ENCODE measurements at places on chromosomes 12 and 14.
A peak's percentile ranks its signal among the peaks of the same experiment; 100 is the strongest.

GRCh38 chr12:127559349-127560040, 707.5 kb upstream of the TMEM132C start:
- DNase-seq: peak; percentile 8

DNA sequence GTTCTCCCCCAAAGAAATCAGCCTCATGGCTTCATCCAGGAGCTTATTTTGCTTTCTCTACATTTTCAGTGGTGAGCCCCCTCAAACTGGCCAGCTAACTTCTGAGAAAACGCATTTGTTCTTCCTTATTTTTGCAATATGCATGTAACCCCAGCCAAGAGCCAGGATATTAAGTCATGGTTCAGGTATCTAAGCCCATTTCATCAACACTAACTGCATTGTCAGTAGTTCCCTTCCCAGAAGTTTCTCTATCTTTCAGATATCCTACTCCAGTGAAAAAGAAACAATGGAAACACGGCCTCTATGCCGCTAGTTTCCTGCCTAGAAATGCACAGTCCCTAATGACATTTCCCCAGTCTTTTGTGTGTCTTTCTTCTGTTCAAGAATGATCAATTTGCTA, 102.8 kb upstream of the RASSF8 start:
- no peak for DNase-seq

GRCh38 chr12:110382683-110383082, 20.8 kb downstream of the ANAPC7 start:
- no peak for DNase-seq

- peak; percentile 49 for DNase-seq
Observed at GRCh38 chr14:72948481-72949138, 22.3 kb downstream of the DCAF4 start.

GRCh38 chr12:2236506-2237294, 183.9 kb downstream of the CACNA1C start:
- DNase-seq: no peak

- DNase-seq: no peak
Observed at GRCh38 chr14:87975636-87976035, 17.3 kb downstream of the GALC start.

DNA sequence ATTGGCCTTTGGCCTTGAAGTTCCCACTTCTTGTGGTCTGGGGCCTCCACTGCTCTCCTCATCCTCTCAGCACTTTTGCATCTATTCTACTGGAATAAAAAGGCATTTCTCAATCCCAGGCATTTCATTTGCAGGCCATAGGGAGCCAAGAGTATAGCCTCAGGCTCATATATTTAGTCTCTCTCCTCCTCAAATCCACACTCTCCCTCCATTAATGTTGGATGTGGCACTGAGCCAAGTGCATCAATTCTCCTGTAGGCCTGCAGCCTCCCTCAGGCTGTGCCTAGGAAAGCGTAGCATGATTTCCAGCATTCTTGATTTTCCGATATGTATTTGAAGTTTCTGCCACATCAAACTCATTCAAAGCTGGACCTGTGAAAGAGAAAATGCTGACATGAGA, 211.5 kb upstream of the CPNE8 start:
- no peak for DNase-seq

GRCh38 chr12:117087808-117088207, 11.4 kb downstream of the TESC start:
- no peak for DNase-seq

- DNase-seq: no peak
Observed at GRCh38 chr12:24845615-24846014, 103.3 kb downstream of the BCAT1 start.

- DNase-seq: no peak
Observed at GRCh38 chr12:99455350-99456035, 192.1 kb upstream of the GARIN6 start.

GRCh38 chr12:65536876-65537681, 258.6 kb downstream of the MSRB3 start:
- no peak for DNase-seq

- DNase-seq: no peak
Observed at GRCh38 chr12:76356071-76356470, 7.9 kb upstream of the BBS10 start.

DNA sequence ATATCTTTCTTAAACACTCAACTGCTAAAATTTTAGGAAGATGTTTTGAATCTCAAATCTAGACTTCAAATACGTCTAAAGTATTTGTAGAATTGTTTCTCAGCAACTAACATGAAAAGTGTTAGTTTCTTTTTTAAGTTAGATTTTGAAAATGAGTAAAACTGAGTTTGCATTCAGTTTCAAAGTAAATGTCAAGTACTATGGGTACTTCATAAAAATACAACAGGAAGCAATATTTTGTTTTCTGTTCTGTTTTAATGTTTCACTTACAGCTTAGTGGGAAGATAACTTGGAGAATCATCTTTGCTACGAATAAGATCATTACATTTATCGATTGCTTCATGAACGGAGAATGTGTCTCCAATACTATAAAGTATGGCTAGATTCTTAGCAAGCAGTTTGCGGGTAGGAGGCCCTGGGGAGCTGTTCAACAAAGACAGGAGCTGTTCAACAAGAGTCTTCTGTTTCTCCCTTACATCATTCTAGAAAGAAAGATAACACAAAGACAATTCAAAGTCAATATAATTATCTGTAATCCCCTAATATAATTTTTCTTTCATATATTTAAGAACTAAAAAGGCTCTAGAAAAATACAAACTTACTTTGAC, 20.2 kb downstream of the HEATR5A start:
- DNase-seq: no peak

GRCh38 chr14:24298892-24299254, 707 bp downstream of the DHRS1 start:
- no peak for DNase-seq

GRCh38 chr12:56141946-56142784, 10.2 kb upstream of the MYL6B start:
- no peak for DNase-seq

DNA sequence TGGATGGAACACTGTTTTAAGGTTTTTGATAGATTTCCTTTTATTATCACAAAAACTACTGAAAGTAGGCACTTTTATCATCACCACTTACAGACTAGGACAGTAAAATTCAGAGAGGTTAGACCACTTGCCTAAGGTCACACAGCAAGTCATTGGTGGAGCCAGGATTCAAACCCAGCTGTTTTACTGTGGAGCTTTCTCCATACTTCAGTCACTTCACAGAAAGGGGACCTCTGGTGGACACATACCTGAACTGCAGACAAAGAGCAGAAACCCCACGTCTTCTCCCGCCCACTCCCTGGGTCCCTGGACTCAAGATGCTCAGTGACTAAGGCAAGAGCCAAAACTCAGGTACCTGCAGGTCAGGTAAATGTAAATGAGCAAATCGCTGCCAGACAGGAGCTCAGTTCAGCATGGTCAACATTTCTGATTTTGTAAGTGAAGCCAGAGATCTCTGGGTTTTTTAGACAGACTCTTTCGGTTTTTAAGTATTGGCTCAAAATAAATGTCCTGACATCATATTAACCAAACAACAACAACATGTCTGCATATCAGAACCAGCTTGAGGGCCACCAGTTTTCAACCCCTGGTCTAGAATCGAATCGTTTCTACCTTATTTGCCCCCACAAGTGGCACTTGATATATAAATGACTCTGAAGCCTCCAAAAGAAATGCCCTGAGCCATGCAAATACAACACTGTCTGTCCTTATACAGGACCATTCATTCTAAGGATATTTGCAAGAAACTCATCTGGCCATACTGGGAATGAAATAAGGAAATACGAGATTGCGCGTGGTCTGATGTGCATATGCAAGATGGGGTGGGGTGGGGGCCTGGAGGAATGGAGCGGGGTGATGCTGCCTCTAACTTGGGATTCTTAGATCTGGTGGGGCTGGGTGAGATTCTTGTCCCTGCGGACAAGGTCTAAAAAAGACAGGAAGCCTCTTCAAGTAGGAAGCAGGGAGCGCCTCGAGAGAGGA, 110.9 kb downstream of the KSR2 start:
- peak; percentile 56 for DNase-seq

DNA sequence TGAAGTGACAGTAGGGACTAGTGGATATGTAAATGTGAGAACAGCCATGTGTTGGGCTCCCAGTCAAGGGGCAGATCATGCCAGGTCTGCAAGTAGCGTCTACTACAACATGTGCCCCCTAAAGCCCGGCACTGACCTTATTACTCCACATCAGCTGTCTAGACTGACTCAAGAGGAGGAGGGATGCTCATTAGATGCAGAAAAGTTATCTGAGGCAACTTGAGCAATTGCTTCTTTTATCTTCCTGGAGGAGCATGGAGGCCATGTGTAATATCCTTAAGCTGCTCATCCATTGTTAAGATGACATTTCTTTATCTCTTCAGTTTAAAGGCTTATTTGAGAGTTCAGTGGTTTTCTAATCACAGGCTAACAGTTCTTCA, 404.7 kb upstream of the FLRT2 start:
- no peak for DNase-seq

GRCh38 chr14:100810861-100811461, 15.0 kb upstream of the MEG3 start:
- no peak for DNase-seq

DNA sequence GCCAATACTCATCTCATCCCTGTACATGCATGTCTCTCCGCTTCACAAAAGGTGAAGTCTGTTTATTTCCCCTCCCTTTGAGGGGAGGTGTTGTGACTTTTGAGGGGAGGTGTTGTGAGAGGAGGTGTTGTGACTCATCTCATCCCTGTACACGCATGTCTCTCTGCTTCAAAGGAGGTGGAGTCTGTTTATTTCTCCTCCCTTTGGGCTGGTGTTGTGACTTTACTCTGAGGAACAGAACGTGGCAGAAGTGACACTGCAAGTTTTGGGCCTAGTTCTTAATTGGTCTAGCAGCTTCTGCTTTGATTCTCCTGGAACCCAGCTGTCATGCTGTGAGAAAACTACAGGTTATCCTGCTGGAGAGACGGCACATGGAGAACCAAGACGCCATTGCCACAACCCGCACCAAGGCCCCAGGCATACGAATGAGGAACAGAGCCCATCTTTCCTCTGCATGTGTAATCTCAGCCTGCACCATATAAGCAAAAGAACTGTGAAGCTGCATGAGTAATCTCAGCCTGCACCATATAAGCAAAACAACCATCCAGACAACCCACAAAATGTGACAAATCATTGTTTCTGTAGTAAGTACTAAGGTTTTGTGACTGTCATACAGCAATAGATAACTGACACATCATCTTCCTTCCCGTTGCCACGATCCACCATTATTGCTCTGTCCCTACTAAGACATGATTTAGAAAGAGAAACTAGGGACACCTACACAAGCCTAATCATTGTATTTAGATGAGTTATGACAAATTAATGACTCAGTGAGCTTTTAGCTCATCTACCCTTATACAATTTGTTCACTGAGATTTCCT, 30.0 kb downstream of the GALNT4 start:
- no peak for DNase-seq

DNA sequence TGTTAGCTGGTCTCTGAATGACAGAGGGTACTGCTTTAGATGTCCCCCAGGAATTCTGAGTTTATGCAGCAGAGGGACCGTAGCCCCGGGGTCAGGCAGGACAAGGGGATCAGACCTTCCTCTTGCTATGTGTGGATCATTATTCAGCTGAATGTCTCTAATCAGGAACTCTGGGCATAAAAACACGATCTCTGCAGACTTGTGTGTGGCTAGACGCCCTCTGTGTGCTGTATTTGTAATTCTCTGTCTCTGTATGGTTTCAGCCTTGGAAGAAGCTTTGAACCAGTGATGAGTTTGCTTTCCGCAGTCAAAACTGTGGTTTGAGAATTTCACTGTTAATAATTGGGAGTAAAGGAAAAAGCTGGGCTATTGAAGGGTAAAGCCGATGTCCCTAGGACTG, 125.3 kb downstream of the ETV6 start:
- DNase-seq: no peak

- DNase-seq: no peak
Observed at GRCh38 chr14:99506276-99506675, 25.1 kb downstream of the CCNK start.

- DNase-seq: no peak
Observed at GRCh38 chr14:103428723-103429556, 43.7 kb downstream of the MARK3 start.

- DNase-seq: no peak
Observed at GRCh38 chr12:41264281-41264680, 76.2 kb downstream of the PDZRN4 start.

DNA sequence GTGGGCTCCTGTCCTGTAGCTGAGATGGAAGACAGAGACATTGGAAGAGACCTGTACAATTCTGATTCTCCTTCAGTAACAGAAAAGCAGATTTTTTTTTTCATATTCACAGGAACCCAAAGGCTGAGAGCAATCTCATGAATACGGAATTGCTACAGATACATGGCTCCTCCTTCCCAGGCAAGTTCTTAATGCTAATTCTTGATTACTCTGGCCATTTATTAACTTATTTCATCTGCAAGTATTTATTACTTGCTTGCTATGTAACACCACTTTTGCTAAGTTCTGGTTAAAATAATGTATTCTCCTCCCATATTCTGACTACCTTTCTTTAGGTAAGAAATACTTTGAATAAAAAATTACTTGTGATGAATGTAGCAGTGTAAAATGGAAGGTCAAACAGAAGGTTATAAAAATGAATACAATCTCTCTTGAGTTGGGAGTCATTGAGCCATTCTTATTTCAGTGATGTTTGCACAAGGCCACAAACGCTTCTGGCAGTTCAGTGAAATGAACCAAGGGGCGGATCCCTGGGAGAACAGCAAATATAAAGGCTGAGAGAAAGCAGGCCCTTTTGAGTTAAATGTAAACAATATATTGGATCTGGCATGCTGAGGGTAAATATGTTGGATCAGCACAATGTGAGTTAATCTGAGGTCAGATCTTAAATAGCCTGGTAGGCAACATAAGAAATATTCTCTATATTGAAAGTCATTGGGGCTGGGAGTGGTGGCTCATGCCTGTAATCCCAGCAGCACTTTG, 37.6 kb downstream of the MUCL1 start:
- DNase-seq: no peak

DNA sequence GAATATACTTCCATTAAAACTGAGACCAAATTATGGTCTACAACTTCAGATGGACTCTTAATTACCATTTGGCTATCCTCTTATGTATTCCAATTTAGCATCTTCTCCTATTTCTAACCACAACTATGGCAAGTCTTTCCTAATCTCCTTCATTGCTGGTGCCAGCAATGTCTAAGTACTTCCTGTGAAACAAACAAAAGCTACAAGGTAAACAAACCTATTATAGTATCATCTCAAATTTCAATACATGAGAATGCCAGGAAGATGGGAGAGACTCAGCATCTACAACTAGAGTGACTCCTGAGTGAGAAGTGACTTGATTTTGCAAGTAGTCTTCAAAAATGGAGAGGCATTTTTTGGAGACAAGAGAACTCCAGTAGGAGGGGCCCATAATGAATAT, 202.9 kb upstream of the ATXN7L3B start:
- no peak for DNase-seq

DNA sequence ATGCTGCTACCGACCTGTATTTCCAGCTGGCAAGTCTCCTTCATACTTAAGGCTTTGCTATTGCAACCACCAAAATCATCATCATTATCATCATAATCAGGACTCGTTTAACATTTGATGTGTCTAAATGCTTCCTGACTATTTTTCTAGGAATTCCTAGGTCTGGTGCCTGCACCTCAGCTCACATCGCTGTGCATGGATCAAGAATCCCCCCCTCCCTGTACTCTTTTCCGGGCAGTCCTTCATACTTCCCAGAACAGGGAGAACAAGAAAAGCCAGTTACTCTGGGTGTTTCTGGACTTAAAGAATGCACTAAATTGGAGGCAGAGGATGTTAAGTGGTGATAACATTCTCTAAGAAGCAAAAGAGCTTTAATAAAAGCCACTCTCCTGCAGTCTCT, 9.4 kb downstream of the ERP27 start:
- DNase-seq: no peak

- no peak for DNase-seq
Observed at GRCh38 chr12:91973813-91974212, 171.8 kb downstream of the BTG1 start.

- no peak for DNase-seq
Observed at GRCh38 chr12:41188841-41189394, 798 bp downstream of the PDZRN4 start.
